Activated T-cell treated with anti-CD3 and anti-CD28 coated beads for 1 hour (primary cell): ENCODE measurements at places on chromosomes 6 and 20.

- no peak for DNase-seq
Observed at GRCh38 chr6:22248513-22249308, 48.1 kb downstream of the PRL start.

GRCh38 chr6:68134796-68135195 lies 500.3 kb upstream of the ADGRB3 start:
- DNase-seq = no peak

GRCh38 chr6:47170617-47170947 lies 128.4 kb upstream of the ADGRF1 start:
- no peak for DNase-seq

- no peak for DNase-seq
Observed at GRCh38 chr6:145028144-145028818, 707.0 kb downstream of the EPM2A start.

DNA sequence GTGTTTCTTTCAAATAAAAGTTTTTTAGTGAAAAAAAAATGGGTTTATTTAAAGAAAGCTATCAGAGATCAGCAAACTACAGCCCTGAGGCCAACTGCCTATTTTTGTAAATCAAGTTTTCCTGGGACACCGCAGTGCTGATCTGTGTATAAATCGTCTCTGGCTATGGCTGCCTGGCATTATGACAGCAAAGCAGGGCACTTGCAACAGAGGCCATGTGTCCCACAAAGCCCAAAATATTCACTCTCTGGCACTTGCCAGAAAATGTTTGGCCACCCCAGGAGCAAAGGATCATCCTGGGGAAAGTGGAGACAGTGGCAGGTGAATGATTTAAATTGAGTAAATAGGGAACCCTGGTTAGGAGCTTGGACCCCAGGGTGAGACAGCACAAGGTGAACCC lies 291.6 kb downstream of the PREX1 start:
- DNase-seq = no peak

GRCh38 chr6:8780653-8781052 lies 345.3 kb upstream of the SLC35B3 start:
- DNase-seq = no peak
